ENCODE measurements at places on chromosomes 7 and 10.

DNA sequence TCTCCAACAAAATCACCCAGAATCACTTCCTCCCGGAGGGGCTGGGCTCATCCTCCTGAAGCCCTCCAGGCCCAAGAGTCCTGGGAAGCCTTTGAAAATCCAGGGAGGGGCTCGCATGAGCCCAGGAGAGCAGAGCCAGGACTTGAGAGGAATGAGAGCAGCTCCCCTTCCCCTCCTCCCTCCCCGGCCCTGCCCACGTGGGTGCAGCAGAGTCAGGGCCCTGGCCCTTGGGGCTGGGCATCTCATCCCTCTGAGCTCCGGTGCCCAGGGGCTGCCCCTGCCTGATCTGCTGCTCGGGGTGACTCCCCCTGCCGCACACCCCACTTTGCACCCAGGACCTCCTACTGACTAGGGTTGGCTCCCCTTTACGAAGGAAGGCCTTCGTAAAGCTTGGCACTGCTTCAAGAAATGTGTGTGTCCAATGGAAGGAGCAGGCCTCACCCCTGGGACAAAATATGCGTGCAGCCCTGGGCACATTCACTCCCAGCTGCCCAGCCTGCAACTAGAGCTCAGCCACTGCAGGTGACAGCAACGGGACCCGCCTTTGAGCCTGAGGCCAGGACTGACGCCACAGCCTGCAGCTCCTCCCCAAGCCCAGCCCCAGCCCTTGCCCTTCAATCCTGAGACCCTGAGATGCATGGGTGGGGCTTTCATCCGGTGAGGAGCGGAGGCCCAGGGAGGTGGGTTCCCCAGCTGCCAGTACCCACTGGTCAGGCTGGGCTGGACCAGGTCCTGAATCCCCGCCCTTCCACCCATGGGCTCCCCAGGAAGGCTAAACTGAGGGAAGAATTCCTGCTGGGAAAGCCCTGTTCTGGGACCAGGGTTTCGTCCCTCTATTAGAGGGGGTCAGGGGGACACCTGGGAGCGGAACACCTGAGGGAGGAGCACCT is 21.8 kb downstream of the PWWP2B start:
- no peak for DNase-seq

GRCh38 chr10:52257692-52258075 is 56.4 kb upstream of the DKK1 start:
- DNase-seq, result no peak

DNA sequence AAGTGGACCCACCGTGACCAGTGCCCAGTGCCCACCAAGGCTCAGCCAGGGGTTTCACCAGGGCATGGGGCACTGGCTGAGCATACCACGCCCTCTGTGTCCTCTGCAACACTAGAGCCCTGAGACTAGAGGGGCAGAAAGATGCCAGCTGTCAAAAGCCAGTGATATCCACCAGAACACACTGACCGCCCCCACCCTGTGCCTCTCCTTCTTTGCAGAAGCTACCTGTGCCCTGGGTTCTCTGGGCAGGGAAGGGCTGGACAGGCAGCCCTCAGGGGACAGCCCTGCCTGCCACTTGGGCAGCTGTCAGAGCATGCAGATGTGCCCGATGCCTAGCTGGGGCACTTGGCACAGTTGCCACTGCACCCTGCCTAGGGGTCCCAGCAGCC is 494 bp downstream of the VSIR start:
- DNase-seq, result no peak

- DNase-seq, result no peak
Measured at GRCh38 chr7:49783446-49783845, 10.0 kb downstream of the VWC2 start.

DNA sequence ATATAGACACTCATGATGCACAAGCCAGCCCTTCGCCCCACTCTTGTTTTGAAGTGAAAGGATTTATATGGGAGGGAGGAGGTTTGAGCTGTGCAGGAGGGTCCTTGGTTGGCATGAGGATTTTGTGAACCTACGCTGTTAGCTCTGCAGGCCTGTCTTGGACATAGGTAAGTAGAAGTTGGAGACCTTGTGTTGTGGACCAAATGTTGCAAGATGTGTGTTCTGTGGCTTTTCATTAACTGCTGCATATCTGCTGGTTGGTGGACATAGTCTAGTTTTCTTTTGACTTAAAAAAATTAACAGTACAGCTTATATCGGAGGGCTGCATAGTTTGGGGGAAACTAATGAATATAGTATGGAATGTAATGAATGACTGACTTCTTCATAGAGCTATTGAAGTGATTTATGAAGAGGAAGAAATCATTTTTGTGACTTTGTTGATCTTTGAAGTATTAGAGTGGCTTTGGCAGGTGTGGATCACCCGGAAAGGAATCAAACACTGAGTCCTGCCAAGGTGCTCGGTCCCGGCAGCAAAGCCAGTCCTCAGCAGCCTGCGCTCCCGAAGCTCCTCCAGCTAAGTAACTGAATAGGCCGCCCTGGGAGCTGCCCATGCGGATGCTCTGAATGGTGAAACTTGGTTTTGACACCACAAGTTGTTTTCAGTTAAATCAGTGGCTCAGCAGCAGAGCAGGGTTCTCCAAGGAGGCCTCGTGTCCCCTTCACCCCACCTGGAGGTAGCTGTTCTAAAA is 3.2 kb downstream of the MGMT start:
- no peak for DNase-seq

DNA sequence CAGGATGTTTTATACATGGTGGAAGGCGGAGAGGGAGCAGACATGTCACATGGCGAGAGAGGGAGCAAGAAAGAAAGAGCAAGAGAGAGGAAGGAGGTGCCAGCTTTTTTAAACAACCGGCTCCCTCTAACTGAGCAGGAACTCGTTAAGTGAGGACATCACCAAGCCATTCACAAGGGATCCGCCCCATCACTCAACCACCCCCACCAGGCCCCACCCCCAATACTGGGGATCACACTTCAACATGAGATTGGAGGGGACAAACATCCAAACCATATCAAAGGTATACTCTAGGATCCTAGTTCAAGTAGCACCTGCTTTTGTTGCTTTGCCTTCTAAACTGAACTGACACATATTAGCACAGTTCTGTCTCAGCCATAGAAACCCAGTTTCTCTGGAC is 141.9 kb upstream of the KLF14 start:
- DNase-seq, result no peak

GRCh38 chr10:127600479-127600878 is 51.4 kb downstream of the NPS start:
- DNase-seq, result no peak

GRCh38 chr7:85554236-85555178 is 367.7 kb upstream of the SEMA3D start:
- no peak for DNase-seq

- DNase-seq, result peak; percentile 32
Measured at GRCh38 chr10:132684164-132684891, 101.6 kb downstream of the NKX6-2 start.

DNA sequence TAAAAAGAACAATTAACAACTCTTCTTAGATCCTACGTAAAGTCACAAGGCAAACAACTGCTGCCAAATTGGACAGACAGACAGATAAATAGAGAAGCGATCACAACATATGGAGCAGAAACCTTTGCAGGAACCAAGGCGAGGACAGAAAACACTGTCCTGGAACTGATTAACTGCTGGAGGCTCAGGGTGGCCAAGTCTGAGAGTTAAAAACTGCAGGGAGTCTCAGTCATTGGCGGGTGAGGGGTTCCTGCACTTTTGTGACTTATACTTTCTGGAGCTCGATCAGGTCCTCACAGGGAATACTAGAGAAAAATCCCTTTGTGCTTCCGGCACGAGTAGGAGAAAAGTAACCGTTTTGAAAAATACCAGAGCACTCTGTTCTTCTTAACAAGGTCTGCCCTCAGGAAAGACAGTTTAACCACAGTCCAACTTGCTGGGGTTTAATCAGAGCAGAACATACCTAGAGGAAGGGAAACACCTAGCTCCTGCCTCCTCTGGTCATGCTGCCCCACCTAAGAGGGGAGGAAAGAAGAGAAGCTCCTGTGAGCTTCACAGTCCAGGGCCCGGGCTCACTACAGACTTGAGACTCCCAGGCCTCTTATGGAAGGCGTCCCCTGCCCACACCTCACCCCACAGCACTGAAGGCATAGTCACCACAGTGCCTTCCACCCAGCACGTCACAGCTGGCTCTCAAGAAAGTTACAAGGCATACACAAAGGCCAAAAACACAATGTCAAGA is 74.9 kb downstream of the LARP4B start:
- DNase-seq, result no peak

GRCh38 chr7:5541087-5541992 is 117.7 kb upstream of the TNRC18 start:
- no peak for DNase-seq

- DNase-seq, result no peak
Measured at GRCh38 chr10:91214911-91215310, 5.6 kb upstream of the PCGF5 start.

DNA sequence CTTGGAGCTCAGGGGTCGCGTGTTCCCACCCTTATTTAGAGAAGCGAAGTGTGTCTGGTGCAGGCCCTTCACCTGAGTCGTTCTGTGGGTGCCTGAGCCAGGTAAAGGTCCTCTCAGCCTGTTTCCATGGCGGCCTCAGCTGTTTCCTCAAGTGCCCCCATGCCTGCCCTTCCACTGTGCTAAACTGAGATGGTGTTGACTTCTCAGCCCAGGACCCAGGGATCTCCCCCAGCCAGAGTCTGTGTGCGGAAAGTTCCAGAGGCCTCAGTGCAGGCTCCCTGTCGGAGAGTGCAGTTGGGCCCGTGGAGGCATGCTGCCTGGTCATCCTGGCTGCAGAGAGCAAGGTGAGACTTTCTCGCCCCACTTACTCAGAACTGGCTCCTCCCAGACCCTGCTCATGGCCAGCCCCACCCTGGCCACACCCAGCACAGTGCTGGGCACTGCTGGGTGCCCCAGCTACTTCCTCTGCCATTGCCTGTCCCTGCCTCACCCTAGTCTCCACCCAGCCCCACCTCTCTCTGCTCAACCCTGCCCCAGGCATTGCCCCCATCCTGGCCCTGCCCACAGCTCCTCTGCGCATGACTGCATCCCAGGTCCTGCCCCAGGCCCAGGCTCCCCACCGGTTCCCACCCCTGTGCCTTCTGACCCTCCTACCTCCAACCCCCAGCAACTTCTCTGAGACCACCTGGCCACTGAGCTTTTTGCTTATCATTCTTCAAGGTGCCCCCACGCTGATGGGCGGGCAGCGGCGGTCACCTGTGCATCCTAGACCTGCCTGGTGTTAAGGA is 20.3 kb downstream of the NACAD start:
- DNase-seq, result no peak

GRCh38 chr10:116311016-116311415 is 13.2 kb upstream of the CCDC172 start:
- DNase-seq, result no peak

DNA sequence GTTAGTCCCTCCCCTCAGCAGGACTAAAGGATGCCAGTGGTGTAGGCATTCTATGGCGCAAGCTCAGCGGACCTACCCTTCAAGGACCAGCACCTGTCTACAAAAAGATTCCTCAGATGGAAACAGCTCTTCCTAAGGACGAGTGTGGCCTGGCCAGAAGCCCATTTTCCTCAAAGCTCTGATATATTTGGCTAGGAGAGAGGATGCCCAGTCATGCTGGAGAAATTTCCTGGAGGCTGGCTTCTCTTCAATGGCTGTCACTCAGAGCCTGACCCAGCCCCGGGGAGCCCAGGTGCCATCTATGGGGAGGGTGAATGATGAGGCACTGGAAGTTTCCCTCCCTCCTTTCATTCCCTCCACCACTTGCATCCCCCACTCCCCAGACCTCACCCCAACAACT is 111.5 kb downstream of the PLXNA4 start:
- no peak for DNase-seq

GRCh38 chr7:13165854-13166253 is 478.4 kb downstream of the ARL4A start:
- DNase-seq, result no peak

GRCh38 chr7:63521-64021 is 128.8 kb upstream of the FAM20C start:
- DNase-seq, result peak; percentile 74

GRCh38 chr10:78465431-78465830 is 431.8 kb downstream of the RPS24 start:
- DNase-seq, result no peak

DNA sequence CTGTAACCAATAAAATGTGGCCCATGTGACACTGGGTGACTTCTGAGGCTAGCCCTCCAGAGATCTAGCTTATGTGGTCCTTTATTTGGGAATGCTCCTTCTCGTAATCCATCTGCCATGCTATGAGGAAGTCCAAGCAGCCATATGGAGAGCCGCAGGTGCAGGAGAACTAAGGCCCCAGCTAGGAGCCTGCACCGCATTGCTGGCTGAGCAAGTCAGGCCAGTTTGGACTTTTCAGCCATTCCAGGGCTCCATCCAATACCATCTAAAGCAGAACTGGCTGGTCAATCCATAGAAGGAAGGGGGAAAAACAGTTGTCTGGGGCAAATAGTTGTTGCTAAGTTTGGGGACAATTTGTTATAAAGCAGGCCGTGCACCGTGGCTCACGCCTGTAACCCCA is 32.6 kb downstream of the KLRG2 start:
- no peak for DNase-seq

DNA sequence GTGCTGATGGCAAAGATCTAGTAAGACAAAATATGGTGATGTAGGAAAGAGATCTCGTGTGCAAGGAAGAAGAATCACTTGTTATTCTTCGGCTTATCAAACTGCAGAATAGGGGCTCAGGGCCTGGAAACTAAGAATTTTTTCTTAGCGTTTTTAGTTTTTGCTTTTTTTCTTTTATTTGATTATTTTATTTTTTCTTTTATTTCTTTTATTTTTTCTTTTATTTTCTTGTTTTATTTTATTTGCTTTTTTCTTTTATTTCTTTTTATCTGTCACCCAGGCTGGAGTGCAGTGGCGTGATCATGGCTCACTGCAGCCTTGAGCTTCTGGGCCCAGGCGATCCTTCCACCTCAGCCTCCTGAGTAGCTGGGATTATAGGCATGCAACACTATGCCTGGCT is 70.0 kb downstream of the ATRNL1 start:
- no peak for DNase-seq

GRCh38 chr7:100190048-100190711 is 12.5 kb downstream of the STAG3 start:
- no peak for DNase-seq

DNA sequence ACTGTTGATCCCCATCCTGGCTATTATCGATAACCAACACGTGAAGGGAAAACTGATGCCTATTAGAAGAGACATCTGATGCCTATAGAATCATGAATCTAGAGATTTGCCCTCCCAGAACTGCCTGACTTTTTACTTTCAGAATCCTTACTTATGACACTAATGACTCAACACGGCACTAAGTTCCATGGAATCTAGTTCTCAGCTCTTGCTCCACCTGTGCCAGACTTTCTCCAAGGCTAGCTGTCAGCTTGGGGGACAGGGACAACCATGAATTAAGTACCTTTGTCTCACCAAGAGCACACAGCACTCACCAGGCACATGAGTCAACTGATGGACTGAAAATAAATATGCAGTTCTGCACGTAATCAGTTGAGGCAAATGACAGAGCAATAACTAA is 184.2 kb downstream of the FRMD4A start:
- no peak for DNase-seq

DNA sequence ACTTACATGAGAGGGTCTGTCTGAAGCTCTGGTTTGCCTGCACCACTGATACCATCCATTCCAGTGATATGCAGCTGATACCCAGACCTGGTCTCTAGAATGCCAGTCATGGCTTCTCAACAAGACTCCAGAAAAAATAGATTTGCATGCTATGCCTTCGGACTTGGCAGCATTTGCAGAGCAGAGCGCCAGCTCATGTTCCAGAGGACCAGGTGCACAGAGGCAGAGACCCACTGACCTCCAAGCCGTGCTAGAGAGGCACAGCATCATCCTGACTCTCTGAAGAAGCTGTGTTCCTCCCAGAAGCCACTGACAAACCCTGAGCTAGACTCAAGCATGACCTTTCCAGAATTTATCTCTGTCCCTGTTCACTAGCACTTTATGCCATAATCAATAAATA is 6.9 kb upstream of the PRKAG2 start:
- DNase-seq, result peak; percentile 24

GRCh38 chr10:75470901-75471300 is 39.5 kb downstream of the LRMDA start:
- no peak for DNase-seq
